ENCODE measurements at places on chromosomes 12 and 14.

GRCh38 chr14:89000007-89000942, 175.8 kb downstream of the TTC8 start:
- DNase-seq, result no peak

- DNase-seq, result no peak
These were observed 11.1 kb downstream of the TXNRD1 start for GRCh38 chr12:104226672-104227071.

- DNase-seq, result no peak
These were observed 8.7 kb downstream of the NUP107 start for GRCh38 chr12:68695454-68695853.

GRCh38 chr14:93017301-93017797, 94.4 kb downstream of the CHGA start:
- DNase-seq, result no peak

DNA sequence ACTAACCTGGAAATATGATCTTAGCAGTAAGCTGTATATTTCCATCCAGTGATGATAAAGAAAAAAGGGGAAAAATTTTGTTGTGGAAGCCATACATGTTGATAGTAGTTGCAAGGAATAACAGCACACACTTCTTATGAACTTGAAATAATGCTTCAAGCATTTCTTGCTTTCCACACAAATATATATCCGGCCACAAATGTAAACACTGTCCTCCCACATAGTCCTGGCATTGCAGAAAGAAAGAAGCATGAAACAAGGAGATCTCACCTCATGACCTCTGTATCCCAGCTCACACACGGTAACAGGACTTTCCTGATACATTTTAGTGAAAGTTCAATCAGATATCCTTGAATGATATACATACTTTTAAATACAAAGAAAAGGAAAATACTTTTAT, 56.0 kb downstream of the LLPH start:
- DNase-seq, result no peak

- DNase-seq, result no peak
These were observed 14.1 kb downstream of the DRAM1 start for GRCh38 chr12:101891462-101891971.

DNA sequence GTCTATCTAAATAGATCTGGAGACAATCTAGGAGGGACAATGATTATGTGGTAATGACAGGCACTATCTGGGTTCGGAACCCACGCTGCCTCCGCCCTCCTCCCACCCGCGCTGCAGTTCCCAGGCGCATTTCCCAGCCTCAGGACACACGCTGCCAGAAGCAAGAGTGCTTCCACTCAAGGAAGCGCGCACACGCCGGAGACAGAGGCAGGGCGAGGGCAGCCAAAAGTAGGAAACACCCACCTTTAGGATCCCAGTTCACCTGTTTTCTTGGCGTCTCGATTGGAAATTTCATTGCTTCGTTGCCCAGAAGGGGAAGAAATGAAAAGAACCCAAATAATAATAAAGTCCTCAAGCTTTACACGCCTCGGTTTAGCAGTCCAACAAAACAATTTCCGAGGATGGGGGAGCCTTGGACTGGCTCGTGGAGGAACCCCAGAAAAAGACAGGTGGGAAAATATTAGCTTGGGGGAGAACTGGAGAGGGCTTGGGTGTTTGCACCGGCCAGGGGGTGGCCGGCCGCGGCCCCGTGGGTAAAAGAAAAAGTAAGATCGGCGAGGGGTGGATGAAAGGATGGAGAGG, 474 bp downstream of the KCNK10 start:
- no peak for DNase-seq

GRCh38 chr12:132596016-132596415, 14.4 kb downstream of the LRCOL1 start:
- no peak for DNase-seq

- no peak for DNase-seq
These were observed 60.9 kb downstream of the SERPINA3 start for GRCh38 chr14:94673071-94673470.

GRCh38 chr14:104843006-104843405, 22.1 kb upstream of the CEP170B start:
- DNase-seq, result no peak

DNA sequence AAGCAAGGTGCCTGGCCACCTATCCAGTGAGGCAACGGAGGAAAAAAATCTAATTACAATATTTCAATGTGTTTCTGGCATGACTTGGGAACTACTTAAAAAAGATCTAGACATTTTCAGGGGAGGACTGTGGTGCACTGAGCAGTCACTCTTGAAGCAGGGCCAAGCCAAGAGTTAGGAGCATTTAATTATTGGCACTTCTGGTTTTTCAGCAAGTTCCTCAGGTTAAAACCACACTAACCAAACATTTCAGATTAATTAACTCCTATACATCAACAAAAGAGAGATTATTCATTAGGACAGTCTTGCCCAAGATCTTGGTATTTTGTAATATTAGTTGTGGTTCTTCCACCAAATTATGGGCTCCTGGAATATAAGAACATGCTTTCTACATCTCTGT, 25.6 kb downstream of the PRKAB1 start:
- no peak for DNase-seq

GRCh38 chr14:87503711-87504110, 489.3 kb downstream of the GALC start:
- no peak for DNase-seq
